Kasumi-1 (cell line): ENCODE measurements at places on chromosomes 11 and 22.

GRCh38 chr11:123069908-123070821, 8.2 kb upstream of the HSPA8 start:
- no peak for DNase-seq

DNA sequence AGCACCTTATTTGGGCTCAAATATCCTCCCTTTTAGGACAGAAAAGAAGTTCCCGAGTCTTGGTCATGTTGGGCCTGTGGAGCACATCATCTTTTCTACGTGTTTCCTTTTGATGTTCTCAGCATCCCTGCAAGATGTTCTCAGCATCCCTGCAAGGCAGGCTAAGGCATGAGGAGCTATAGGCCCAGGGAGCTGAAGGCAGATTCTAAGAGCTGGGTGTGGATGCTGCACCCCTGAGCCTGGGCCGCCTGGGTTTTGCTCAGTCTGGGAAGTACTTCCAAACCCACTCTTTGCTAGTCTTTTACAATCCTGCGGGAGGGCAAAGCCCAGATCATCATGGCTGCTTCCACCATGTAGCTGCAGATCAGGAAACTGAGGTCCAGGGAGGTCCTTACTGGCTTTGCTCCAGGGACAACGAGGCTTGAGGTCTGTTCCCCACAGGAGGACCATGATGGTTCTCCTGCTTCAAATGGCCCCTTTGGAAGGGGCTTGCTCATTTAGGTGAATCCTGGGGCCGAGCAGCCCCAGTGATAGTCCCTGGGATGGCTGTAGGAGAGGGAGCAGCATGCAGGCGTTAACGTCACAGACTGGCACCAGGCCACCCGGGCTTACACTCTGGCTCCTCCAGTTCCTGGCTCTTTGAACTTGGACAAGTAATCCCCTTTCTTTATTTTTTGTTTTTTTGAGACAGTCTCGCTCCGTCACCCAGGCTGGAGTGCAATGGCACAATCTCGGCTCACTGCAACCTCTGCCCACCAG, 10.6 kb downstream of the LRRC75B start:
- DNase-seq, result no peak

GRCh38 chr11:34928268-34928959, 12.0 kb downstream of the PDHX start:
- DNase-seq, result no peak

DNA sequence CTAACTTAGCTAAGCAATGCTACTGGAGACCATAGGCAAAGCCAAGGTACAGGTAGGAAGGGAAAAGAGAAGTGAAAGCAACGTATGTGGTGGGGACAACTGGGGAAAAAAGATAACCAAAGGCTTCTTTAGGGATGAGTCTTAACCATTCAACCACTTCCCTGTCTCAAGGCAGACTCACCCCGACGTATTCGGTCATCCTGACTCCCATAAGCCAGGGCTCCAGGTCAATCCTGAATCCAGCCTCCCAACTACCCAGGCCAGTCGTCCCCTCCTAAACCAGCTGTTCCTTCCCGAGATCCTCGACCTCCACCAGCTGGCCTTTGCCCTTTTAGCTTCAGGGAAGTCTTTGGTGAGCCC, 330 bp downstream of the ACP2 start:
- DNase-seq, result no peak

GRCh38 chr11:116976941-116977570, 121.2 kb downstream of the SIK3 start:
- DNase-seq, result no peak

GRCh38 chr11:125183641-125184040, 19.1 kb downstream of the PKNOX2 start:
- DNase-seq, result no peak

- DNase-seq, result no peak
Observed at GRCh38 chr11:116422556-116422955, 350.2 kb downstream of the BUD13 start.

DNA sequence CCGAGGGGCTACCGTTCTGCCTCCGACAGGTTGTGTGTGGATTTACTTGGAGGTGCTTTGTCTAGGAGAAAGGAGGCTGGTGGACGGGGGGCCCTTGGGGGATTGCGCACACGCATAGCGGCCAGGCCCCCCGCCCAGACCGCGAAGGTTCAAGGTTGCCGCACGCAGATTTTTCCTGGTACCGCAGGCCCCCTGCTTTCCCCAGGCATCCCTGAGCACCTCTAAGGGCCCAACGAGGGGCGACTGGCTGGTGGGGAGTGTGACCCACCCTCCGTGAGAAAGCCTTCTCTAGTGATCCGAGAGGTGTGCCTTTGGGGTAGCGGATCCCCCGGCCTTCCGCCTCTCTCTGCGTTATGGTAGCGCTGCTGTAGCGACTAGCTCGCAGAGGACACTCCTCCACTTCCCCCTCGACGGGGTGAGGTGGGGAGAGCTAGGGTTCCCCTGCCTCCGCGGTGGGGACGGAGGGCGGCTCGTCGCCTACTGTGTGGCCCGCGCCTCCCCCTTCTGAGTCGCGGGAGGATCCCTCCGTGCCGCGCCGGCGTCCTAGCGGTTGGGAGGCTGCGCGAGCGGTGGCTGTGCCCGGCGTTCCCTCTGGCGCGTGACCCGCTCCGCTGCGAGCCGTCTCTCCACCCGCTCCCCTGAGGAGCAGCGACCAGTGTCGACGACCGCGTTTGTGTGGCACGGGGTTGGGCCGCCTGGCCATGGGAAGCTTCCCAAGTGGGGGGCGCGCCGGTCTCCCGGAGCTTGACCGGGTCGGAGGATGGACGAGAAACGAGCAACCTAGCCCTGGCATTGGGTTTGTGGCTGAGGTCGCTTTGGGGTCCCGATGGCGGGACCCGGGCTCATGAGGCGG, 3900.0 kb upstream of the OR11H1 start:
- no peak for DNase-seq

- DNase-seq, result no peak
Observed at GRCh38 chr22:45876136-45877035, 100.6 kb downstream of the WNT7B start.

GRCh38 chr11:63768237-63769041, at the start of gene ZFTA:
Gene ZFTA, minus strand, starts transcription at chr11:63768775. Its CDS starts 153 bp downstream, at chr11:63768622.
- peak; percentile 27 for DNase-seq

DNA sequence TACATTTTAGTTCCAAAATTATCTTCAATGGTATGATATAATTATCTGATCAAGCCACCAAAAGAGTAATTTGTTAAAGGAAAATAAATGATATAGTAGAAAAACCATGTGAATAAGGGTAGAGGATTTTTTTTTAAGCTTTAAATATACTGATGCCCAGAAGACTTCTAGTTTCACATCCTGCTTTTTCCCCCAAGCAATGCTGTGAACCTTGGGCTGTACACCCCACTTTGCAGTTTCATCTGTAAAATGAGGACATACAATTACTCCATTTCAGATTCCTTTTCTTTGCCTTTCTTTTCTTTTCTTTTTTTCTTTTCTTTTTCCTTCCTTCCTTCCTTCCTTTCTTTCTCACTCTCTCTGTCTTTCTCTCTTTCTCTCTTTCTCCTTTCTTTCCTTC, 1125.4 kb downstream of the DLG2 start:
- no peak for DNase-seq

- peak; percentile 71 for DNase-seq
Observed at GRCh38 chr22:41780746-41781505, 19.6 kb upstream of the CCDC134 start.

DNA sequence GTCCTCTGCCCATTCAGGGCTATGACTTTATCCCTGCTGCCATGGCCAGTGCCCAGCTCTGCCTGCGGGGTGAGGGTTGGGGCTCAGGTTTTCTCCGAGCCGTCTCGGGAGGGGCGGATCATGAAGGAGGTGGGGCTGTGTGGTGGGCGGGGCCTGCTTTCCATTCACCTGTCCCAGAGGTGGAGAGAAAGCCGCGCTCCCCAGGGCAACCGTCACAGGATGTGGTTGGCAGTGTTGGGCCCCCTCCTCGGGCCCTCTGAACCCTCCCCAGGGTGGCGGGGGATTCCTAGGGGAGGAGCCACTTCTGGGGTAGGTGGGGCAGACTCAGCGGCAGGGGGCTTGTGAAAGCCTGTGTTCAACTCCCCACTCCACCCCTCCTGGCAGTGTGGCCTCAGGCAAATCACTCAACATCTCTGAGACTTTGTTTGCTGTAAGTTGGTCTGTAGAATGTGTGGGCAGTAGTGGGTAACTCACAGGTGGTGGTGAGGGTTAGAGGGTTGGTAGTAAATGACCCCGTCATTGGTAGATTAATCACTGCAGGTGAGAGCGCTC, 50.3 kb downstream of the CD6 start:
- no peak for DNase-seq

- no peak for DNase-seq
Observed at GRCh38 chr11:130997278-130997677, 81.0 kb upstream of the SNX19 start.

DNA sequence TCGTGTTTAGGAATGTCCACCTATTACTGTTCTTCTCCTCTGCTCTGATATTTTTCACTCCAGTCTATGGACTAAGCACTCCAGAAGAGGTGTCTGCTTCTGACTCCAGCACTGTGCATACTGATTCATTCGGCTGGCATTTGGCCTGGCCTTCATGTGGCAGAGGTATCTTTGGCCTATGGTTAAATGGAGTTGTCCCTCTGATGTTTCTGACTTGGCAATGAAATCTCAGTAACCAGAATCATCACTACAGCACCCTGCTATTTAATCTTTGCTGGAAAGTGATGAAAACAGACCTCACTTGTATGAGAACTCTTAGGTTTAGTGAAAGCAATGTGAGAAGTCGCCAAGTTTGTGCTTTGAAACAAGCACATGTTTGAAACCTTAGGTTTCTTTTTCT, 155.2 kb downstream of the MAML2 start:
- DNase-seq, result no peak

GRCh38 chr11:862081-862661, 19.5 kb downstream of the TSPAN4 start:
- DNase-seq, result no peak

GRCh38 chr11:106694501-106694900, 323.8 kb downstream of the GUCY1A2 start:
- DNase-seq, result no peak

GRCh38 chr22:47299211-47299862, 536.9 kb downstream of the TBC1D22A start:
- DNase-seq, result no peak

DNA sequence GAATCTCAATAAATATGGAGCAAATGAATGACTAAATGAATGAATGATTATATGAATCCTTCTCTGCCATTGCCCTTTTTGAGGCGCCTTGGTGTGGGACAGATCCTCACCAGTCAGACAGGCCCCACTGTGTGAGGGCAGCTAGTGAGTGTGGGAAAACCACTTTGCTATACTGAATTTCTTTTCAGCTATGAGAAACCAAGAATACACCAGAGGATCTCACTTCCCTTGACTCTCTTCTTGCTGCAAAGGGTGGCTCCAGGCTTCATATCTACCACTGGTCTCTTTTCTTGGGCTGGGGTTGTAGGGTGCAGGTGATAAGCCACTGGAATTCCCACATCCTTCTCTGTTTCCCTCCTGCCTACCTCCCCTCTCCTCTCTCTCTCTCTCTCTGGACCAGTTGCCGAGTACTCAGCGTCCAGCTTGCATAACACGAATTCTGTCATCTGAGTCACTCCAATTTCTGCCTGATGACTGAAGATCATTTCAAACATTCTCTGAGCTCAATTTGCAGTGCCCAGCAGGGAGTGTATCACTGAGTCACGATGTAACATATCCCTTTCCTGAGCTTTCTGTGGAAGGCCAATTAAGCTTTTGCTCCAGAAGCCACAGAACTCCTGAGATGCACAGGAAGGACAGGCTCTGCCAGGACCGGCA, 304.3 kb upstream of the NCAM1 start:
- no peak for DNase-seq

DNA sequence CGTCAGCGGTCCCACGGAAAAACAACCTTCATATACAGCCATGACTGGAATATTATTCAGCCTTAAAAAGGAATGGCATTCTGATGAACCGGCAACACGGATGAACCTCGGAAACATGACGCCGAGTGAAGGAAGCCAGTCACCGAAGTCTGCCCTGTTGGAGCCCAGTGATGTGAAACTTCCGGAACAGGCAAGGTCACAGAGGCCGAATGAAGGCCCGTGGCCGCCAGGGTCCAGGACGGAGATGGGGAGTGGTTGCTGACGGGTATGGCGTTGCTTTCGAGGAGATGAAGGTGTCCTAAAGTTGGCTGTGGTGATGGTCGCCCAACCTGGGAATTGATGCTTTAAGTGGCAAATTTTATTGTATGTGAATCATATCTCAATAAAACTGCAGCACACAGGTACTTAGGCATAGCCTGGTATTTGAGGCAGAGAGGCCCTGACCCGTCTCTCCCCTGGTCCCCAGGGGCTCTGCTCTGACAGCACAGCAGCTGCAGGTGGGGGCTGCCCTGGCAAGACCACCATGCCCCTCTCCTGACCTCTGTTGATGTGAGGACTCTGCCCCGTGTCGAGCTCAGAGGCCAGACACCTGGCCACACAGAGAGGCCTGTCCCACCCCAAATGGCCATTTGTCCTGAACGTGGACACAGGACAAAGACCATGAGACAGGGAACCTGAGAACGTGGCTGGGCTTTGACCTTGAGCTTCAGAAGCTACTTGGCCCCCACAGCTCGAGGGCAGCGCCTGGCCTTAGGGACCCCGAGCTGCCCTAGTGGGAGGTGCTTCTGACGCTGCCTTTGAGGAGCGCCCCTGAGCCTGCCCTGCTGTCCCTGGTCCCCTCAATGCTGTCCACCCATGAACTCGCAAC, 1090.8 kb downstream of the BRD1 start:
- DNase-seq, result no peak

DNA sequence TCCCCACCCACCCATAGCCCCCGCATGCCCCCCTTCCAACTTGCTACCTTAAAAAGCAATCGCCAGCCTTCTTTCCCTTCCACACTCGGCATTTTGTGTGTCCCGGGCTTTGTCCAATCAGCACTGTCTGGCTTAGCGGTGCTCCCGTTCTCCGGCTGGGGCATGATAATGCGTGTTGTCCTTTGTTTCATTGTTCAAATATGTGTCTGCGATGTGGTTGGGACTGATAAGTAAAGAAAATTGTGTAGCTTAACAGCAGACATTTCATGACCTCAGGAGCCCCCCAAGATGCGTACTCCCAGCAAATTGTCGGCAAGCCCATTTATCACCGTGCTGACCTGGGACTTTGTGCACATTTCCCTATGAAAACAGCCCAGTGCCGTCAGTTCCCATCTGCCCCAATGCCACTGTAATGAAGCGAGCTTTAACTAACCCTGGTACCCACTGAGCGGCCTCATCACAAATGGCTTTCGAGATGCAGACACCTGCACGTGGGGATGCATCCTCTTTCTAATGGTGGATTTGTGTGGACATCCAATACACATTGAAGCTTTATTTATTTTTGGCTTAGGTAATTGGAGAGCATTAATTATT, 167.0 kb upstream of the E2F8 start:
- DNase-seq, result no peak

DNA sequence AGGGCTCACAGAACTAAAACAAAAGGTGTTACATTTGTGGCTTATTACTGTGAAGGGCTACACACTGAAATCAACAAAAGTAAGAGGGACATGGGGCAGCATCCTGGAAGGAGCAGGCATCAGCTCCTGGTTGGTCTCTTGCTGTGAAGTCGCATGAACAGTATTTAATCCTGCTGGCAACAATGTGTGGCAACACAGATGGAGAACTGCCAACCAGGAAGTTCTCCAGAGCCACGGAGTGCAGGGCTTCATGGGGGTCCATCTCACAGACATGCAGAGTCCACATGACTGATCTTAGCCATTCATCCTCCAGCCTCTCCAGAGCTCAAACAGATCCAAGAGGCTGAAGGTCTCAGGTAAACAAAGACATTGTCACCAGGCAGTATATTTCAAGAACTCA, 32.8 kb upstream of the FGF3 start:
- no peak for DNase-seq
